ENCODE measurements at places on chromosomes 2 and 18.

DNA sequence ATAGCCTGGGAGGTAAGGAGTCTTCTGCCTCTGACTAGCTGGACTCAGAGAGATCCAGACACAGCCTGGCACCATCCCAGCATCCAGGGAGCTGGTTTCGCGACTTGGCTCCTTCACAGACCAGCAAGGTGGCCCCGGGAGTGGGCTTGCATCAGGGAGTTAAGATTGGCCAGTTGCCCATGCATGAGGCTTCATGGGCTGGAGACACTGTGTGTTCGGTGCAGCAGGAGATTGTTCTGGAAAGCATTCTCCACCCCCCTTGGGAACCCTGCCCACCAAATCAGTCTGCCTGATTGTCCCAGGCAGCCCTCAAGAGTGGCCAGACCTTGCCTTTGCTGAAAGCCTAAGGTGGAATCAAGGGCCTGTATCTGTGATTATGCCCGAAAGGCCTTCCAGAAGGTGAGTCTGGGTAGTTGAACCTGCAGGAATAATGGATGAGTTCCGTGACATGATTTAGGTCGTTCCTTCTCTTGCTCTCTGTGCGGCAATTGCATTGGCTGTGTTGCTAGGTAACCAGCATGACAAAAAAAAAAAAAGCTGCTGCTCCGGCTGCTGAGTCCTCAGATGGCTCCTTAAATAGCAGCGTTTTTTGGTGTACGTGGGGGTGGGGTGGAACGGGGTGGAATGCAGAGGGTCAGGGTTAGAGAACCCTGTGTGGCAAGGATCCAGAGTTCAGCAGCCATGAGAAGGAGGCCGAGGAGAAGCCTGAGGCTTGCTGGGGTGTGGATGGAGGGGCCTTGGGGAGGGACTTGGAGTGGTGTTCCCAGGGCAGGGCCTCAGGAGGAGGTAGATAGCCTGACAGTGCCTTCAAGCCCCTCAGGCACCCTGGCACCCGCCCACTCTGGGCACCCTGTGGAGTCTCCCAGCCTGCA is 93.0 kb upstream of the MCFD2 start:
- DNase-seq, result no peak

DNA sequence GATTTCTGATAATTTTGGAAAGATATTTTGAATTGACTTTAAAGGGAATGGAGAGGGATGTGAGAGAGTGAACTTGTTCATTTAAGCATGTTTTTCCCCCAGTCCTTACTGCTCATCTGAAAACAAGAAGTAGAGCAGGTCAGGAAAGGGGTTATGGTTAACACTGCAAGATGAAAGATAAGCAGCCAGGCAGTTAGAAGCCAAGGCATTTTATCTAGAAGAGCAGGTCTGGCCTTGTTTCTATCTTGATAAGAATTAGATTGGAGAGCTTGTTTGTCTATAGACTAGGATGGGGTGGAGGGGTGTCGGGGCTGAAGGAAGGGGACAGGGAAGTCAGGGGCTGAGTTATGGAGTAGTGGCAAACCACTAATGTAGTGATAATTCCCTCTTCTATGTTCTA is 171.6 kb downstream of the IKZF2 start:
- DNase-seq, result no peak

DNA sequence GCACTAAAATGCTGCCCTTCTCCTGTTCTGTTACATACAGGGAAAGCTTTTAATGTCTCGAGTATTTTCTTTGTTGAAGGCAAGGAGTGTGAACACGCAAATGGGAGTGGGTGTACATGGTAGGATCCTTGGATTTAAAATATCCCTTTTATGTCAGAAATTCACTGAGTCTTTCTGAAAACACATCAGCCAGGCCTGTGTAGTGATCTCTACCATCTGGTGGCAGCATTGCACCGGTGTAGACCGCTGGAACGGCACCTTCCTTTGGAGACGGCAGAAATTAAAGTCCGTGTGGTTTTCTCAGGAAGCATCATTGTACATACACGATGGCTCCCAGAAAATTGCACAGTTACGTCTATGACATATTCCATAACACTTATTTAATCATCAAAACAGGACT is 515.8 kb downstream of the GALR1 start:
- DNase-seq, result no peak

DNA sequence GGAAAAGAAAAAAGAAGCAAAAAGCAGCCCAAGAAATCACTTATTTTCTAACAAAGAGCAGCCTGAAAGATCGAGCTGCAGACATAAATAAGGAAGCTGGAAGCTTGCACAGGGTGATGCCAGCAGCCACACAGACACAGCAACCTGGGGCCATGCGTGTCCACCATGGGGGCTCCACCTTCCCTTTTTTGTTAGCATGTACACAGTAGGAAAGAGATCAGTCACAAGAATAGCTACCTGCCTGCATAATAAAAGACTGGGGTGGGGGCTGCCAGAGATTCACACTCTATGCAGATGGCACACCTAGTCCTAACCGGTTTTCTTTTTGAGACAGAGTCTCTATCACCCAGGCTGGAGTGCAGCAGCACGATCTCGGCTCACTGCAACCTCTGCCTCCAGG is 2.9 kb upstream of the CNOT11 start:
- no peak for DNase-seq

DNA sequence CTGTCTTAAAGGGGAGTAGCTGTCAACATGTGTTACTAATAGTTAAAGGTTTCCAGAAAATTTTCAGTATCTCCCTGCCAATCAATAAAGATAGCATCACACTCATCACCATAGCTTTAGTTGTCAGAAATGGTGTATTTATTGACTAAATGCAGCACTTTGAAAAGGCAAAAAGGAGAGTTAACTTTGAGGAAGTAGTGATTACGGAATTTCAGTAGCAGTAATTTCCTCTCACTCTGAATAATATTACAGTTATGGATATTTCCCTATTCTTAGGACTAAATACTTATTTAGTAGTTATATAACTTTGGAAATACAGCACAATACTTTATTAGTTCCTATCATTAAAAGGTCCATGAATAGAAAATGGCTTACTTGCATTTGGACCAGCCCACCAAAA is 250.5 kb downstream of the CAMKMT start:
- no peak for DNase-seq

GRCh38 chr2:201256082-201256481 is 4.3 kb upstream of the CASP8 start:
- no peak for DNase-seq

GRCh38 chr2:231795525-231796327 is 9.5 kb downstream of the COPS7B start:
- DNase-seq, result no peak

- no peak for DNase-seq
These were observed 110.3 kb downstream of the RAB3GAP1 start for GRCh38 chr2:135162377-135162776.

GRCh38 chr2:100071335-100072043 is 70.9 kb downstream of the AFF3 start:
- no peak for DNase-seq

DNA sequence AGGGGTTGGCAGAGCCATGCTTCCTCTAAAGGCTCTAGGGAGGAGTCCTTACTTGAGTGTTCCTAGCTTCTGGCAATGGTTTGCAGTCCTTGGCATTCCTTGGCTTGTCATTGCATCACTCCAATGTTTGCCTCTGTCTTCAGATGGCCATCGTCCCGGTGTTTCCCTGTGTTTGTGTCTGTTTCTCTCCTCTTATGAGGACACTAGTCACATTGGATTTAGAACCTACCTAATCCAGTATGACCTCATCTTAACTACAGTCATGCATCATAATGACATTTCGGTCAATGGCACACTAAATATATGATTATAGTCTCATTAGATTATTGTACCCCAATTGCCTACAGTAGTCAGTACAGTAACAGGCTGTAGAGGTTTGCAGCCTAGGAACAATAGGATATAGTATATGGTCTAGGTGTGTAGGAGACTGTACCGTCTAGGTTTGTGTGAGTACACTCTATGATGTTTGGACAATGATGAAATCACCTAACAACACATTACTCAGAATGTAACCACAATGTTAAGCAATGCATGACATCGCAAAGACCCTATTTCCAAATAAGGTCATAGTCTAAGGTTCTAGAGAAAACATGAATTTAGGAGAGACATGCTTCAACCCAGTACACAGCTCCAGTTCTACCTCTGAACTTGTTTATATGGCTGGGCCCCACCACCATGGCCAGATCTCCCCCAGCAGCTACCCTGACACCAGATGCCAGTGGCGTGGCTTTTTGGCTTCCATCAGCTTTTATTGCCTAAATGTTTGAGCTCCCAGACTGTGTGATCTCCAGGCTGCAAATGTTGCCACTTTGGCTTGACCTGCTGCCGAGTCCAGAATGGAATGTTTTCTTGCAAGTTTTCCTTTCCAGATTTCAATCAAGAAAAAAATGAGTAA is 22.1 kb downstream of the SRD5A2 start:
- no peak for DNase-seq

DNA sequence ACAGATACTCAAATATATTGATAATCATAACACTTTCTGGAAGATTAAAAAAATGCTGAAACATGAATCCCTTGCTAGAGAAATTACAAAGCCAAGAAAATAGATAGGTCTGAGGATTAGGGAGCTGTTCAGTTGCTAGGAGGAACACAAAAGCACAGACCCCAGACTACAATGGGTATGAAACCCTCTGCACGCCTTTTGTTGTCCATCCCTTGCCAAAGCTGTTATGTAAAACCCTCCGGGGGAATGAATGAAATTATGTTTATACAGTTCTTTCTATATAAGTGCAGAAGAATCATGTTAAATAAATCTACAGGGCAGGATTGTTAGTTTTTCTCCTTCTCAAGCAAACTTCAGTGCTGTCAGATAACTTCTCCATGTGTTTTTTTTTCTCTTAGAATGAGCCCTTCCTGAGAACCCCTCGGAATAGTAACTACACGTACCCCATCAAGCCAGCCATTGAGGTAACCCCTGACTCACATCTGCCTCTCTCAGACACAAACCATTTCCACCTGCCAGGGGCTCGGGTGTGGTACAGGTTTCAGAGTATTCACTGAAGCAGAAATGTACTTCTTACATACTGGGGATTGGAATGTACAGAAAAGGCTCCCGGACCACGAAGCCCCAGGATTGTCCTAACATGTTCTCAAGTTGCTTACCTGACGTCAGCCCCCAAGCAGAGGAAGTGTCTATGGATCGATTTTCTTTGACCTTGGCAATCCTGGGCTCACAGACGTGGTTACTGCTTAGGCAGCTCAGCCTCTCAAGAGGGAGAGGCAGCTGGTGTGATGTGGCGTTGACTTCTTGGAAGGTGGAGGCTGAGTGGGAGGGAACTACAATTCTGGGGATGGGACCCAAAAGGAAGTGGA is 118.0 kb downstream of the PLB1 start:
- no peak for DNase-seq

- no peak for DNase-seq
These were observed 172.9 kb upstream of the SETBP1 start for GRCh38 chr18:44507729-44508325.

- no peak for DNase-seq
These were observed 109.6 kb upstream of the SLC14A2 start for GRCh38 chr18:45505497-45506206.

GRCh38 chr2:130957915-130958314 is 121.2 kb downstream of the ARHGEF4 start:
- DNase-seq, result no peak

GRCh38 chr2:130756053-130756873 is 923 bp downstream of the AMER3 start:
- DNase-seq, result no peak

- DNase-seq, result no peak
These were observed 9.0 kb upstream of the WNT10A start for GRCh38 chr2:218871345-218872302.

GRCh38 chr2:188076149-188077056 is 215.3 kb upstream of the GULP1 start:
- no peak for DNase-seq

DNA sequence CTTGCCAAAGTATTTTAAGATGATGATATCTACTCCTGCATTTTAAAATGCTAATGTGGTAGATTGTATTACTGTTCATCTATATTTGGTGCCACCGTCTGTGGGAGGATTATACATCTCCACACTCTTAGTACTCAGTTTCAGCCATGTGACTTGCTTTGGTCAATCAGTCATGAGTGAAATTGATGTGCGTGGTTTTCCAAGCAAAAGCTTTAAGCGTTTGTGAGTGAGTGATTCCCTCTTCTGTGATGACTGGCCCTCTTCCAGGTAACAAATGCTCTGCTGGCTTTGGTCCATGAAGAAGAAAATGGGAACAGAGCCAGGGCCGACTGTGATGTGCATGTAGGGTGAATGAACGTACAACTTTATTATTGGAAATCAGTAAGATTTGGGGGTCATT is 330.4 kb downstream of the LPIN1 start:
- no peak for DNase-seq
